ENCODE measurements at places on chromosomes 5 and 9.
A peak's percentile ranks its signal among the peaks of the same experiment; 100 is the strongest.

DNA sequence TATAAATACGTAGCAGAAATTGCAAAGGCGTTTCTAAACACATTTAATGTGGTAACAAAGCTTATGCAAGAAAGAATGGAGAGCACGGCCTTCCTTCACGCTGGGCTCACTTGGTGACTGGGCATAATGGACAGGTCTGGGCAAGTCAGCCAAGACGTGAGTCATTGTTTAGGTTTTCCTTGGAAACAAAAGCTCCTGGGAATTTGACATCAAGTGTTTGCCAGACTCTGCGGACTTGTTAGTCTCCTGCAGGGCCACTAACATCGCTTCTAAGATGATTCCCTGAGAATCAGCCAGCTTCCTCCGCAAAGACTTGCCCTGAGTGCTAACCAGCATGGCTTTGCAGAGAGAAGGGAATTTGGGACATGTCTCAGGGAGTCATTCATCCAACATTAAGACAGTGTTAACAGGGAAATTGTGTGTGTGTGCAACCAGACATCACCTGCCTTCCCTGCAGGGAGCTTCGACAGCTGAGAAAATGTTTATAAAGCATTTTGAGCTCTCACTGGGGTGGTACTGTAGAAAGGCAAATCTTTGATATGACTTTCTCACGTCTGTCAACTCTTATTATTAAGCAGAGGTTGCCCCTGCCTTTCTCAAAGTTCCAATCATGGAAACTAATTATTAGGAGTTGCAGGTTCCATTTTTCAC lies 182.5 kb downstream of the NTRK2 start:
- DNase-seq, result no peak

DNA sequence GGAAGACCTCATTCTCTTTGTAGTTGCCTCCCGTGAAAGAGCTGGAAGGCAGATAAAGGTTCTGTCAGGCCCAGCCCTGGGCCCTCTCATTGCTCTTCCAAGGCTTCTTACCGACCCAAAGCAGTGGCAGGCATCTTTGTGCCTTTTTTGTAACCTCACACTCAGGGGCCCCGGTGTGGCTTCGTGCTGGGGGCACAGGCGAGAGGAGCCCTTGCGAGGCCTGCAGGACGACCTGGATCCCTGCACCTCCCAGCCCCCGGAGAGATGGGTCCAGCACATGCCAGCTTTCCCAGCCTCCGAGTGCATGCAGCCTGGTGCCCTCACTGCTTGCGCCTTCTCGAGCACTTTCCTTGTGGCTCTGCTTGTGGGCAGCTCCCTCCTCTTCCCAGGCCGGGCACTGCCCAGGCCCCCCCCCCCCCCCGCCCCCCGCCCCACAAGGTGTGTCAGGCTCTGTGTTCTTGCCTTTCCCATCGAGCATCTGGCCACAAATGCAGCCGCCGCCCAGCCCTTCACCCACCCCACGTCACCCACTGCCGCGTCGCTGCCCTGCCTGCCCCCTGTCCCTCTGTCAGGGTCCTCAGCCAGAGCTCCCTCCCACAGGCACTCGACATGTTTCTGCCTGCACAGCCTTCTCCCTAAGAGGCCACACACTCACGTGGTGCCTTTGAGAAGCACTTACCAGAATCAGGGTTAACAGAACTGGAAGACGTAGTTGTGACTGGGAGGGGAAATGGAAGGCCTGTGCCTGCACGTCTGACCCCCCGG lies 63.7 kb upstream of the CACNA1B start:
- DNase-seq, result no peak

DNA sequence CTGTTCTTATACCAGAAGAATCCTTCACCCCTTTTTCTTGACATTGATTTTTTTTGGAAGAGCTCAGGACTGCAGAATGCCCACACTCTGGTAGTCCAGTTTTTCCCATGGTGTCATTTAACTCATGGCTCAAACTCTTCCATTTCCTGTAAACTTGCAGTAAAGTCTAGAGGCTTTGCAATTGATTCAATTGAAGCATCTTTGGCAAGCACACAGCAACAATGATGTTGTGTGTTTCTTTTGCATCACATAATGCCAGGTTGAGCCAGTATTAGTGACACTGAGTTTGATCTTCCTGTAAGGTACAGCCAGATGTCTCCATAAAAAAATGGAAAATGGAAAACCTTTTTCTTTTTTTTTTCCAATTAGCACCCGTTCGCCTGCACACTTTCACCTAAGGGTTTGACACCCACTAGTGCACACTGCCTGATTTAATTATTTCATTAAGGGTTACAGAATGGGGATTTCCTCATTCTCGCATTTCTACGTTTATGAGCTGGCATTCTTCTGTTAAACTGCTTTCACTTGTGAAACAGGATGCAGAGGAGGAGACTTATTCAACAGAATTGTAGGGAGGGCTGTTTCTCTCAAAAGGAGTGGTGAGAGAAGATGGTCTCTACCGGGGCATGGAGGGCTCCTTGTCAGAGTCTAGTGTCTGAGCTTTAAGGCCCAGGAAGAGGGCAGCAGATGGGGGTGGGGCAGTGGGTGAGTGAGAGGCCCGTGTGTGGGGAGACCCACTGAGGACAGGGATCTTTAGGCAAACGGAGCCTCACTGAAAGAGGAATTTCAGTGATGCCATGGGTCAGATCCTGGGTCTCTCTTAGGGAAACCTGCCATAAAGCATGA lies 2.2 kb upstream of the S1PR3 start:
- DNase-seq, result no peak

DNA sequence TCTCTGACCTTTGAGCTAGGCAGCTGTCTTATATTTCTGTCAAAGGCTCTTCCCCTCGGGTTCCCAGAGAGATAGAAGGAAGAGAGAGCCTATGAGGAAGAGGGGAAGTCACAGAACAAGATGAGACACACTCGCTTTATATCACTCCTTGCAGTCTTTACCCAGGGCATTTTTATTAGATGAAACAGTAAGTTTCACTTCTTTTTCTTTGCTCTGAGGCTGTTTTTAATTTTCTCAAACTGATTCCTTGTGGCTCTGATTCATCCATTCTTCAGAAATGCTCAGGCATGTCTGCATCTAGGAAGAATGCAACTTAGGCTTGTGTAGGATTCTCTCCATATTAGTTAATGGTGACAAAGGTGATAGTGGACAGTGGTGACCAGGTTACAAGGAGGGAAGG lies 132.9 kb upstream of the CHD1 start:
- DNase-seq, result no peak

DNA sequence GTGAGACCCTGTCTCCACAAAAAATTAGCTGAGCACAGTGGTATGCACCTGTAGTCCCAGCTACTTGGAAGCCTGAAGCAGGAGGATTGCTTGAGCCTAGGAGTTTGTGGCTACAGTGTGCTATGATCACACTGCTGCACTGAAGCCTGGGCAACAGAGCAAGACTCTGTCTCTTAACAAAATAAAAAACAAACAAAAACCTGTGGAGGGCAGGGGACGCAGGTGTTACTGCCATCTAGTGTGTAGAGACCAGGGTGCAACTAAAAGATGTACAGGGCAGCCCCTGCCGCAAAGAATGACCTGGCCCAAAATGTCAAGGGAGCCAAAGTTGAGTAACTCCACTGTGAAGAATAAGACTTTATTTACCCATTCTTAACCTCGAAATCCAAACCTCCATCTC lies 27.1 kb downstream of the ASPN start:
- no peak for DNase-seq

DNA sequence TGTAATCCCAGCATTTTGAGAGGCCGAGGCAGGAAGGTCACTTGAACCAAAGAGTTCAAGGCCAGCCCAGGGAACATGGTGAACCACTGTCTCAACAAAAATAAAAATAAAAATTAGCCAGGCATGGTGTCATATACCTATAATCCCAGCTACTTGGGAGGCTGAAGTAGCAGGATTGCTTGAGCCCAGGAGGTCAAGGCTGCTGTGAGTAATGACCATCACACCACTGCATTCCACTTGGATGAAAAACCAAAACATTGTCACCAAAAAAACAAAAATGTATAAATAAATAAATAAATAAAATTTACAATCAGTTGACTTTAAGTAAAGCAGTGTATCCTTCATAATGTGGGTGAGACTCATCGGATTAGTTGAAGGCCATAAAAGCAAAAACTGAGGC lies 541.4 kb downstream of the CSNK1G3 start:
- DNase-seq, result no peak

DNA sequence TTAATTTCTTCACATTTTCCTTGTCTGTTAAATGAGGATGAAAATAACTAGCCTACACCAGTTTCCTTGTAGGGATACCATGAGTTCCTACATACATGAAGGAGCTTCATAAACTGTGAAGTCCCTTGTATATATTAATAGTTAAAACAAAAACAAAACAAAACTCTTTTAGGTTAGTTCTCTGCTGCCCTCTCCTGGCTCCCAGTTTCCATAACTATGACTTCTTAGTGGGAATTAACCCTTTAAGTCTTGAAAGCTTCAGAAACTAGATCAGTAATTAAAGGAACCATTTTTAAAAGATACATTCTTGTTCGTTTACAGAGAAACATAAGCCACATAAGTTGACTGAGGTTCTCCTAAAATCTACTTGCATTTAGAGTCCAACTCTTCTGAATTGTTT lies 500.0 kb upstream of the C9orf72 start:
- peak; percentile 40 for DNase-seq

- no peak for DNase-seq
Observed at GRCh38 chr5:135034236-135034962, 371 bp upstream of the PITX1 start.

GRCh38 chr5:113293975-113294310 lies 140.8 kb downstream of the TSSK1B start:
- no peak for DNase-seq

- no peak for DNase-seq
Observed at GRCh38 chr5:105924366-105924765, 1746.4 kb downstream of the EFNA5 start.

DNA sequence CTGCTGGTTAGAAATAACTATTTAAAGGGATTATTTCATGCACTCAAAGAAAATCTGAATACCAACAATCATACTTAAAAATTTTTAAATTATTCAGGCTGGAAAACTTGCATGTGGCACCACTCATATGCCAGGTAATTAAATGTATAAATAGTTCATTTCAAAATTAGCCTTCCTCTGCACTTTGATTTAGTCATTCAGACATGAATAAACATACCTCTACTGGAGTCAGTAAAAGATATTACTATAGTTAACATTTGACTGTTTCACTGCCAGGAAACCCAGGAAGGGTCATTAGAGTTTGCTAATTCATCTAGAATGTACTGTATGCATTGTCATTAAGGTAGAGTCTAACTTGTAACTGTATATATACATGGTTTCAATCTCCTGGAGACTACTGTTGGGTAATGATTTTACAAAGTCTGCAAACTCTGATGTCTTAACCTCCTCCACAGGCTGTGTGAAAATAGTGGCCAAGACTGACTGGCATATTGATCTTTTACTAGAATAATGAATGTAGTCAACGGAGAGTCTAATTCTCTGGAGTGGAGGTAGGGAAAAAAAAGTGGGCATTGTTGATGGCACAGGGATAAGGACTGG lies 43.7 kb downstream of the TEX10 start:
- DNase-seq, result no peak

DNA sequence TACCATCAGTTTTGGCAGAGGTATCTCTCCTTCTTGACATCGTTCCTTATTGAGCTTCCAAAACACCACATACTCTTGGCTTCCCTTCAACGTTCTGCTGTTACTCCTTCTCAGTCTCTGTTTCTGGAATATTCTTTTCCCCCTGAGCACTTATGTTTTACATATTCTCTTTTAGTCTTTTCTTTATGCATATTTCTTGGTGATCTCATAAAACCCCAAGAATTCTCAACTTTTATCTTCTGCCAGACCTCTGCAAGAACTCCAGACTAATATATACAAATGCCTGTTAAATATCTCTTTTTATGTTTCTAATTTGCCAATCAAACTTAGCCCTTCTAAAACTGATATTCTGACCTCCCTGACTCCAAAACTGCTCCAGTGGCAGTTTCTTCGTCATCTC lies 453.4 kb upstream of the CTNND2 start:
- no peak for DNase-seq

DNA sequence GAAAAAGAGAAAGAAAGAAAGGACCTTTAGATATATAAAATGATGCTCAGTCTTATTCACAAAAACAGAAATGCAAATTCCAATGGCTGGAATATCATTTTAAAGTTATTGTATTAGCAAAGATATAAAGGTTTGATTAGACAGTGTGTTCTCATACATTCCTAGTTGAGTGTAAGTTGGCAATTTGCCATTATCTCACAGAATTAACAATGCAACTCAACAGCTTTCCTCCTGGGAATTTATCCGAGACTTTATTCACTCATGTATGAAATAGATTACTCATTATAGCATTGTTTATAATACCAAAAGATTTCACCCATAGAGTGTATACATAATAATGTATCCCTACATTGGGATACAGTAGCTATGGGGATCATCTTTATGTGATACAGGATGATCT lies 27.1 kb upstream of the MLLT3 start:
- DNase-seq, result no peak

- no peak for DNase-seq
Observed at GRCh38 chr5:136242136-136242535, 49.2 kb upstream of the SMIM32 start.

DNA sequence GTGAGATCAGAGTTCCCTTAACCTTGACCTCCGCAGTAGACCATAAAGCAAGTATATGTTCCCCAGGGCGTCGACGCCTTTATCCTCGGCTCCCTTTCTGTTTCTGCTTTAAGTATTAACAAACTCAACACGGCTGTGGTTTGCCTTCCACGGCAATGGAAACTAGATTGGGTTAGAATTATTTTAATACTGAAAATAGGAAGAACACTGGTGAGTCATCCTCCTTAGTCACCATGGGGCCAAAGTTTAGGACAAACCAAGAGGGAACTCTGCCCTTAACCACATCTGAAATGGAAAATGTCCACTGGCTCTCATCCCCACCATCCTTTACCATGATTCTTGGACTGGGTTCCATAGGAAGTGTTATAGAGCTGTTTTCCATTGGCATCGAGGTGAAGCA lies 386.1 kb downstream of the ACTL7B start:
- DNase-seq, result no peak

DNA sequence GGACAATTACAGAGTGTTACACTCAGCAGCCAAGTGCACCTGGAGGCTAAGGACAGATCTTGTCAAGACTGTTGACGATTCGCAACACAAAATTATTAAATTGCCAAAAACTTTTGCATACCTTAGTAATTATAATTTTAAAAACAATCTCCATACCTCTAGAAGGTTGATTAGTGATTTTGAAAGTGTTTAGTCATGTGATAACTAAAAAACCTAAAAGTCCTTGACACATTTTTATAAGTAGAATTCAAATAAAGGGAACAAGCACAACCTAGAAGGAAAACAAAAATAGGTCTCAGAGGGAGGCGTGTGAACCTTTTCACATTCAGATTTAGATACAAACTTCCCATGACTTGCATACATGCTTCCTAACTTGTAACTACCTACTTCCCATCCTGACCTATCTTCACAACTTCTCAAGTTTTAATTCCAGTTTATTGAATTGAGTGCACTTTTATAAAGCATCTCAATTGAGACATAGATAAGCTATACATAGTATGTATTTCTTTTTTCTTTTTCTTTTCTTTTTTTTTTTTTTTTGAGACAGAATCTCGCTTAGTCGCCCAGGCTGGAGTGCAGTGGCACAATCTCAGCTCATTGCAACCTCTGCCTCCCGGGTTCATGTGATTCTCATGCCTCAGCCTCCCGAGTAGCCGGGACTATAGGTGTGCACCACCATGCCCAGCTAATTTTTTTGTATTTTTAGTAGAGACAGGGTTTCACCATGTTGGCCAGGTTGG lies 5.8 kb downstream of the ZNF367 start:
- DNase-seq, result no peak
